ENCODE measurements at places on chromosomes 3 and 15.

GRCh38 chr3:172155897-172156585 lies 116.7 kb downstream of the FNDC3B start:
- no peak for DNase-seq

DNA sequence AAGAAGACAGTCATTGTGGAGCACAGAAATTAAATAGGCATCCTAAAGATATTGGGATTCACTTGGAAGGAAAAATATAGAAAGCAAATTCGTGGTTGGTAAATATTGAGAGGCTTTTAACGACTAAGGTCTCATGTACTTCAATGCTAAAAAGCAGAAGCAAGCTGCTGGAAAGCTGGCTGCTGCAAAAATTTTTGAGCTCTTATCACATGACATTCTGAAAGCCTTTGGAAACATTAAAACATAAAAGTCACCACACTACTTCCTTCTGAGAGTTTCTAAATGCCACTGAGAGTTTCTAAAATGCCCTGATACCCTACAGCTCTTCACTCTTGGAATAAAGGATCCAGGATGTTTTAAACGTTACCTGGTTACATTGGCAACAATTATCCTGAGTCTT lies 39.0 kb upstream of the CBLB start:
- no peak for DNase-seq

- no peak for DNase-seq
Measured at GRCh38 chr3:55988905-55989304, 479.4 kb downstream of the ERC2 start.

- no peak for DNase-seq
Measured at GRCh38 chr15:45714590-45715488, 80.0 kb downstream of the SQOR start.

- DNase-seq: no peak
Measured at GRCh38 chr15:33068007-33068481, 126.5 kb downstream of the FMN1 start.

GRCh38 chr15:68414206-68414555 lies 17.8 kb downstream of the ITGA11 start:
- DNase-seq: no peak

DNA sequence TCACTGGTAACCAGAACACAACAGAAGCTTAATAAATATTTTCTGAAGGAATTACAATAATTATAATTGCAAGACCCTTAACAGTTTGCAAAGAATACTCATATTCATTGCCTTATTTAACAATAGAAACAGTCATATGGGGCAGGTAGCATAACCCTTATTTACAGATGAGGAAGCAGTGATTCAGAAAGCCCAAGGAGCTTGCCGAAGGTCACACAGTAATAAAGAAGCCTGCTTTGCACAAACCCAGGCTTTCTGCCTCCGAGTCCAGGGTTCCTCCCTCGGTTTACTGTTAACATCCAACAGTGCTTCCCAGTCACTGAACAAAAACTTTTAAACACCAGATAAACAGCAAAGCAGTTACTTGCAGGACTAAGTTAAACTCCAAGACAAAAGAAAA lies 35.3 kb downstream of the SRGAP3 start:
- no peak for DNase-seq

DNA sequence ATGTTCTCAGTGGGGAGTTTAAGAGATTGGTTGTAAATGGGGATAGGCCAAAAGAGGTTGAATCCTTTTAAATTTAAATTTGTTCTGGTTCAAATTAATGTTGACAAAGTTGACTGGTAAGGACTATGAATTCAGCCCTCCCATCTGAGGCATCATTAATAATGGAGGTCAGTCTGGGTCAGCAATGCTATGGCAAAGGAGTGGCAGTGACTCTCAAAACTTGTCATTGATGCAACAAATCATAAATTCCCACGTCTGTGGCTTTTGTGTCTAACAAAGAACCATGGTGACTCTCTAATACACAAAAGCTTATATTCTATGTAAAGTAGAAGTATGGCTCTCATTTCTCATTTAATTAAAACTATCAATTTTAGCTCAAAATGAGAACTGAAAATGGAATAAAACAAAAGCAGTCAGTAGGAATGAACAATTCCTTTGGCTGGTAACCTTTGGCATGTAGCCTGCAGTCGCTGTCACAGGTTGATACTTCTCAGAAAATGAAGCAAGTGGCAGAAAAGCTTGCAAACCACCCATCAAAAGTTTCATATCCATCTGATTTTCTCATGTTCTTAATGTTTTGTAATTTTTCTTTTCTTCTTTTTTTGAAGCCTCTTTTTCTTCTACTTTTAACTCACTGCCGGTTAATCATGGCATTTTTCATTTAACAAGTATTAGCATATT lies 12.2 kb upstream of the ZBED2 start:
- DNase-seq: no peak

GRCh38 chr15:70424937-70425411 lies 327.3 kb upstream of the TLE3 start:
- DNase-seq: no peak

- no peak for DNase-seq
Measured at GRCh38 chr15:39602143-39602542, 21.3 kb downstream of the THBS1 start.

- no peak for DNase-seq
Measured at GRCh38 chr15:52281085-52282035, 14.2 kb downstream of the MYO5C start.

GRCh38 chr15:65373163-65373651 lies 4.6 kb downstream of the IGDCC3 start:
- DNase-seq: no peak

- DNase-seq: no peak
Measured at GRCh38 chr3:69328103-69328962, 57.6 kb downstream of the FRMD4B start.

- no peak for DNase-seq
Measured at GRCh38 chr3:32198714-32199113, 39.8 kb upstream of the CMTM8 start.
